ENCODE measurements at places on chromosomes 16 and 17.

DNA sequence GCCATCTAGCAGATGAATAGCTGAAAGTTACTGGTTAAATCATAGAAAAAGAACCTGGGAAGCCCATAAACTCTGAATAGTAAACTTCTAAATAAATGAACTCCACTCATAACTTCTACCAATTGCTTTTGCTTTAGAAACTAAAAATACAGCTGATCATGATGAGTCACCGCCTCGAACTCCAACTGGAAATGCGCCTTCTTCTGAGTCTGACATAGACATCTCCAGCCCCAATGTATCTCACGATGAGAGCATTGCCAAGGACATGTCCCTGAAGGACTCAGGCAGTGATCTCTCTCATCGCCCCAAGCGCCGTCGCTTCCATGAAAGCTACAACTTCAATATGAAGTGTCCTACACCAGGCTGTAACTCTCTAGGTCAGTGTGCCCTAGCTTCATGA lies 9.7 kb downstream of the KAT7 start:
- peak; percentile 54 for DNase-seq

GRCh38 chr16:907842-908241 lies 62.9 kb downstream of the LMF1 start:
- no peak for DNase-seq

DNA sequence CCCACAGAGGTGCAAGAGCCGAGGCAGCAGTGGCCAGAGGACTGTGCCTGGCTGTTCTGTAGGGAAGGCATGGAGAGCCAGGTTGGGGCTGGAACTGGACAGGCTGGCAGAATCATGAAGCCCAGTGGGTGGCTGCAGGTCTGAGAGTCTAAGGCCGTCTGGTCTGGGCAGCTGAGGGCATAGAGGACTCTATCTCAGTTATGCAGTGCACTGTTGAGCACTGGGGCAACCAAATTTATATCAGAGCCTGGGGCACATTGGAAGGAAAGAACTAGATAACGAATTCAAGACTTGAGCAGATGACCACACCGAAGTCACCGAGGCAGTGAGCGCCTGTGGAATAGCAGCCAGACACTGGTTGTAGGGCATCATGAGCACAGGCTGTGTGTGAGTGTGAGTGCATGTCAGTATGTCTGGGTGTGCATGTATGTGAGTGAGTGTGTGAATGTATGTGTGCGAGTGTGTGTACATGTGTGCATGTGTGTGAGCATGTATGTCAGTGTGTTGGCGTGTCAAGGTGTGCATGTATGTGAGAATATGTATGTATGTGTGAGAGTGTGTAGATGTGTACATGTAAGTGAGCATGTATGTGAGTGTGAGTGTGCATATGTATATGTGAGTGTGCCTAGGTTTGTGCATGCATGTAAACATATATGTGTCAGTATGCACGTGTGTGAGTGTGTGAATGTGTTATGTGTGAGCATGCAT lies 37.0 kb downstream of the RGS9 start:
- DNase-seq, result no peak

GRCh38 chr16:1261131-1261892 lies 5.4 kb downstream of the TPSD1 start:
- DNase-seq, result no peak

DNA sequence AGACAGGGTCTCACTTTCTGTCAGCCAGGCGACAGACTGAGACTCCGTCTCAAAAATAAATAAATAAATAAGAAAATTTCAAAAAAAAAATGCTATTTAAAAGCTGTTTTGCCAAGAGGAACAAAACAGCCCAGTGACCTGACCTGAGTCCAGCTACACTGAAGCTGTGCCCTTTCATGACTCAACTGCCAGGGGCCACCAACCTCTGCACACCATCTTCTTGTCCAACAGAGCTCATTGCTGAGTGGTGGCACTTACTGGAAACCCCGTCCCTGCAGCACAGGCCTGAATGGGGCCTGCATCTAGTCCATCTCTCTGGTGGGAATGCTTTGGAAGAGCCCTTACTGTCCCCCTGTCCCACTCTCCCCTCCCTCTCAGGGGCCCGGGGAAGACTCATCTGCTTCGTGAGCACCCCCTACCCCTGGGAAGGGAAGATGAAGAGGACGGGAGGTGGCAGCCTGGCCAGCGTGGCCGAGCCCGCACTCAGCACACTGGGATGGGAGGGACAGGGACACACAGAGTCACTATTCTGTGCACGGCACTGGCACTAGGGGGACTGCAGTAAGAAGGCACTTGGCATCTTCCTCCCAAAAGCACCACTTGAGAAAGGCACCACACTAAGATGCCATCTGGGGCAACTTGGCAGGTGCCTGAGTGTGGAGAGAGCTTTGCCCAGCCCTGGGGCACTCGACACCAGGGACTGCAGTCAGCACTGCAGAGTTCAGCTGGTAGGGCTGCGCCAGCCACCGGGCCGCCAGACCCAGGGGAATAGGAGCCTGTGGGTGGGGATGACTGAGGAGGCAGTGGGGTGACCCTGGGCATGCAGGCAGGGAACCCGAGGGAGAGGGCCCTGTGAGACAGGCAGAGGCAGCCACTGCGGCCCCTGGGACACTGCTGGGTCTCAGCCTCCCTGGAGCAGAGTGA lies 13.5 kb downstream of the FBXO31 start:
- no peak for DNase-seq
